ENCODE measurements at places on chromosomes 2 and 18.

DNA sequence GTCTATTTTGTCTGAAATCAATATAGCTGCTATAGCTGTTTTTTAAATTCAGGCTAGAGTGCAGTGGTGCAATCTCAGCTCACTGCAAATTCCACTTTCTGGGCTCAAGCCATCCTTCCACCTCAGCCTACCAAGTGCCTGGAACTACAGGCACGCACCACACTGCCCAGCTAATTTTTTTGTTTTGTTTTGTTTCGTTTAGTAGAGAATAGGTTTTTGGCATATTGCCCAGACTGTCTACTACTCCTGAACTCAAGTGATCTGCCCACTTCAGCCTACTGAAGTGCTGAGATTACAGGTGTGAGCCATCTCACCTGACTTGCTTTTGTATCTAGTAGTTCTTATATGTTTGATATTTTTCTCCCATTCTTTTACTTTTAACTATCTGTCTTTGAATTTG, 259.7 kb downstream of the CDH19 start:
- DNase-seq, result no peak

DNA sequence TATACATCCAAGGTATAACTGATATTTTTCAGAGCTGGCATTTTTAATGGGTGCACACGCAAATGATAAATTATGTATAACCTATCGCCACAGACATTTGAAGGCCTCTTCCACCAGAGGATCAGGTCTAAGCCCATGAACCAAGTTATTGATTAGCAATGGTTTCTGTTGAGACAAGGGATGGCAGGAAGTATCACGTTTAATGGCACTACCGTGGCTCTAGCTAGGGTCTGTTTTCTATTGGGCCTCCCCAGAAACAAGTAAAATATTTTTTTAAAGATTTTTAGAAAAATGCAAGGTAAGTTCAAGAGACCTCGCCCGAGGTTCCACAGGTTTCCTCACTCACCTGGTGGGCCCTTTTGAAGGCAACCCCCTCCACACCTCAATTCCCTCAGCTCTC, 667 bp downstream of the GFPT1 start:
- DNase-seq, result no peak

GRCh38 chr18:68991286-68991685, 193.4 kb downstream of the CCDC102B start:
- DNase-seq, result no peak

DNA sequence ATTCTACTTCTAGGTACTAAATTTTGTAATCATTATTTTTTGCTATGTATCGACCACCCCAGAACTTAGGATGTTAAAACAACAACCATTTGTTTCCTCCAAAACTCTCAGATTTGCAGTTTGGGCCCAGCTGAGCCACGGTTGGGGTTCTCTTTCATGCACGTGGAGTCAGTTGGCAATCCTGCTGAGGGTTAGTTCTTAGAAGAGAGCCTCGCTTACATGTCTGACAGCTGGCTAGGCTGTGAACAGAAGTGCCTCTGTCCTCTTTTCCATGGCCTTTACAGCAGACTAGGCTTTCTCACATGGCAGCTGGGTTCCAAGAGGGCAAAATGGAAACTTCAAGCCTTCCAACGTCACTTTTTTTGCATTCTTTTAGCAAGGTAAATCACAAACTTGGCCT, 9.3 kb upstream of the RGPD4 start:
- DNase-seq, result no peak

- DNase-seq, result no peak
Observed at GRCh38 chr2:241094172-241094571, 7.9 kb downstream of the MTERF4 start.

GRCh38 chr18:1150344-1150743, 245.7 kb downstream of the ADCYAP1 start:
- no peak for DNase-seq

- no peak for DNase-seq
Observed at GRCh38 chr2:45980161-45980865, 316.9 kb upstream of the EPAS1 start.

All from cerebellar nuclear complex (tissue), 1 donor.